Activated gamma-delta T cell (primary cell): ENCODE measurements at places on chromosomes 5 and 9.

- no peak for DNase-seq
These were observed 1571.3 kb downstream of the MAT2B start for GRCh38 chr5:165076686-165077085.

DNA sequence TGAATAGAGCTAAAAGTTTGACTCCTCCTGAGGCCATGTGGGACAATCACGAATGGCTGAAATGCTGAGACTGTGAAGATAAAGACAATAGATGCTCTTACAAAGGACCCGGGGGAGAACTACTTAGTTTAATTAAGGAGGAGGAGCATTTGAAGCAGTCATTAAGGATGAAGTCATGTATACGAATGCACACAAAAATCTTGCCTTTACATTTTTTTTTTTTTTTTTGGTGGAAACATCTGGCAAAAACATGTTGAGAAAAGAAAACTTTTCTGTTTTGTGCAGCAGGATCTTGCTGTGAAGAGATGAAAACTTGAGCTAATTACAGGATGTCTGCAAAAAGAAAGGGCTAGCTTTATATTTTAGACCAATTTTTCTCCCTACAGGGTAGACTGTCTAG, 42.3 kb upstream of the NR3C1 start:
- DNase-seq = no peak

DNA sequence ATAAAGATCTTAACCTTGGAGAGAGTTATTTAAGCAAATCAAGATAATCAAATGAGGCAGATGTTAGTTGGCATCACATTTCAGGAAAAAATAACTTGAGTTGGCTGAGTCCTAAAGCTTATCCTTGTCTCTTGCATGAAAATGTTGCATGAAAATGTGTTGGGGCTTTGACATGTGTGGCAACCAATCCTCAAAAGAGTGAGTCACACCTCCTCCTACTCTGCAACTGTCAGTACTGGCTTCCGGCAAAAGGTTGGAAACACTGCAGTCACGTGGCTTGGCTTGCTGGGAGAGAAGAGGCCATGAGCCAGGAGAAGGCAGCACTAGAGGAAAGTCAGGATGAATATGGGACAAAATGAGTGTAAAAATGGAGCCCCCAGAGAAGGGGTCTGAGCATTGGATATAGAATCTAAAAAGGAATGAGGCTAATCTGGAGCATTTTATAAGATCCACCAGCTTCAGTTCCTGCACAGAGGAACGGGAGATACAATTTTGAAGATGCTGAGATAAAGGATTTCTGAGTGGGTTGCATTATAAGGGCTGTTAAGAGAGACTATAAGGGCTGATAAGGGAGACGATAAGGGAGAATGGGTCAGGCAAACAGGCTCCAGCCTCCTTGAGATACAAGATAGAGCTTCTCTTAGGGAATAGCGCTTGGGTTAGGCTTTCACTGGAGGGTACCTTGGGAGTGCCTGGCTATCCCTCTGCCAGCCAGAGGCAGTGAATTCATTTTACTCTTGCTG, 43.1 kb downstream of the SPATA31D1 start:
- no peak for DNase-seq

DNA sequence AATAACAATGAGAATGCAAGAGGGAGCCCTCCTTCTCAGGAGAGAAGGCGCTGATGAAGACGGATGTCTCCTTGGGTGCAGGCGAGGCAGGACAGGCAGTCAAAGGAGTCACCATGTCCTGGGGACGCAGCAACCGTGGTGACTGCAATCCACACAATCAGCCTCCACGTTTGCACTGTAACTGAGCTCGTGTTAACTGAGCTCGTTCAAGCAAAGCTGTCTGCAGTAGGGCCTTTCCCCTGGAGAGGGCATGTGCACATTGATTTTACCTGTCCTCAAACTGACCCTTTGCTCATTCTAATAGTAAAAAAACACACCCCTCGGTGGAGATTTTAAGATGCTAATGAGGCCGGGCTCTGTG, 2.8 kb downstream of the SARDH start:
- no peak for DNase-seq

GRCh38 chr9:129383561-129384490, 205.8 kb upstream of the IER5L start:
- DNase-seq = peak; percentile 45
